IPS-NIHi11 (cell line): ENCODE measurements at places on chromosomes 4 and X.

DNA sequence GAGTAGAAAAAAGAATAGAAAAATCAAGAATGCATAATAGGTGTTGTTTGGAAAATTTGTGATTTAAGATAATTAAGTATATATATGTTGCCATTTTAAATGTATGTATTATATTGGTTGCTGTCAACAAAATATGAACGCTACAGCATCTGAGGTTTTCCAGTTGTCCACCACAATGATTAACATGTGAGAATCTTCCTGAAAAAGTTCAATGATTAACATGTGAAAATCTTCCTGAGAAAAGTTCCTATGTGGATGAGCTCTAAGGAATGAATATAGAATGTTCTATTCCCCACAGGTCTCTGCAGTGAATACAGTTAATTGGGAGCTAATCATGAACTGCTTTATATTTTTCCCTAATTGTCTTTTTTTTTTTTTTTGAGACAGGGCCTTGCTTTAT, 214.7 kb downstream of the CBR4 start:
- DNase-seq = no peak

- DNase-seq = no peak
Measured at GRCh38 chrX:32126997-32127396, 1055.2 kb upstream of the FTHL17 start.

GRCh38 chr4:108337923-108338322, 169.2 kb upstream of the LEF1 start:
- DNase-seq = no peak

GRCh38 chr4:124321364-124321763, 391.2 kb downstream of the ANKRD50 start:
- DNase-seq = no peak

DNA sequence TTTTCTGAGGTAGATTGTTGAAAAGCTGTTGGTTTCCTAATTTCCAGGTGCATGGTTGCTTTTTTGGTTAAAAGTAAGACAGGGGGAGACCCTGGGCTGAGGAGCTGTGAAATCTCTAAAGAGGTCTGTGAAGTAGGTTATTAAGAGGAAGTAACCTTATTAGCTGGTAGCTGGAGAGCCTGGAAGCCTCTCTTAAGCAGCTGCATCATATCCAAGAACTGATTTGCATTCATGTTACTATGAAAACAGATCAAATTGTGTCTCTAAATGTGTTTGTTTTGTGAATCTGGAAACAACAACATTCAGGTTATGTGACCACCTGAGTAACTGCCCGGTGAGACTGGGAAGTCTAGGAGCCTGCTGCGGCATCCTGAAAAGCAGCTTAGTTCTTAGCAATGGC, 54.1 kb downstream of the ARHGAP10 start:
- no peak for DNase-seq
